ENCODE measurements at places on chromosomes 4 and X. TPM values are rescaled to one million over a fixed set of nuclear protein-coding genes. Genes with fewer than 3 reads are reported as not detected.

The DUX4 gene
- 0.07 TPM for polyA plus RNA-seq

The VSIG1 gene
- 0.45 TPM for polyA plus RNA-seq

The PDCL2 gene
- not detected for polyA plus RNA-seq

The AADAT gene
- polyA plus RNA-seq = not detected

The PABPC1L2B gene
- polyA plus RNA-seq = 0.06 TPM

The VSIG4 gene
- 5.2 TPM for polyA plus RNA-seq

The LPAR4 gene
- not detected for polyA plus RNA-seq
